ENCODE measurements at places on chromosomes 5 and 9.

DNA sequence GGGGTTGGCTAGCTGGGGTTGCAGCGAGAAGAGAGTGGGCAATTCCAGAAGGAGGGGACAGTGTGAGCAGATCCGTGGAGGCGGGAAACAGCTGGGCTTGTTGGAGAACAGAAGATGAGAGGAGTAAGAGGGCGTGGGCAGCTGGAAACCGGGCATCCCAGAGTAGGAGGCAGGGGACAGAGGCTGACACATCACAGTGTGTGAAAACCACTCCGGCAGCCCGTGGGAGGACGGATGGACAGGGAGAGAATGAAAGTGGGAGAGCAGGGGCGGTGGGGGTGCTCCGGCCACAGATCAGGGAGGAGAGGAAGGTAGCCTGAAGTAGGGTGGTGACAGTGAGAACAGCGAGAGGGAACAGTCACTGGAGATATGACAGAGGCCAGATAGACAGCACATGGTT, 8.3 kb upstream of the PSMB7 start:
- no peak for DNase-seq

DNA sequence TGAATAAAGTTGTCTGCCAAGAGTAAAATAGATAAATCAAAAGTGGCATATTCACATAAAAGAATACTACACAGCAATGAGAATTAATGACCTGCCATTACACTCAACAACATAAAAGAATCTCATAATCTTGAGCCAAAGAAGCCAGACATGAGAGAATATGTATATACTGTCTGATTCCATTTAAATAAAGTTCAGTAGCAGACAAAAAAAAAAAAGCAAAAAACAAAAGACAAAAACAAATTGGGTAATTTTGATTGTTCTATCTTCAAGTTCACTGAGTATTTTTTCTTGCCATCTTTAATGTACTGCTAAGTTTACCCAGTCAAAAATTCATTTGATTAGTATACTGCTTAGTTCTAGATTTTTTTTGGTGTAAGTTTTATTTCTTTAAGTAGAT, 87.9 kb upstream of the TRPC7 start:
- no peak for DNase-seq

DNA sequence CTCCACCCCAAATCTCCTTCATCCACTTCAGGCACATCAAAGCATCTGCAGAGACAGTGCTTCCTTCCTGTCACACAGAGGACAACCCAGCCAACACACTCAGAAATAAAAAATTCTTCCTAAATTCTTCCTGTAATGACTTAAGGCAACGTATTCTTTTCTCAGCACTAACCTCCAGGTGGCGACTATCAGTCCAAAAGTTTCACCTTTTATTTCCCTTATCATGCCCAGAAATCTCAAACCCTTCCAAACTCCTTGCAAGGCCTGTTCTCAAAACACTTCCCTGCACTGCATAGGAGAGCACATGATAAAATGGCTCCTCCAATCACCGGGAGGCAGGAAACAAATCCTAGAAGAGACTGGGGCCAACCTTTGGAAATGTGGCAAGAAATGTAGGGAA, 35.1 kb downstream of the SLIT3 start:
- no peak for DNase-seq

DNA sequence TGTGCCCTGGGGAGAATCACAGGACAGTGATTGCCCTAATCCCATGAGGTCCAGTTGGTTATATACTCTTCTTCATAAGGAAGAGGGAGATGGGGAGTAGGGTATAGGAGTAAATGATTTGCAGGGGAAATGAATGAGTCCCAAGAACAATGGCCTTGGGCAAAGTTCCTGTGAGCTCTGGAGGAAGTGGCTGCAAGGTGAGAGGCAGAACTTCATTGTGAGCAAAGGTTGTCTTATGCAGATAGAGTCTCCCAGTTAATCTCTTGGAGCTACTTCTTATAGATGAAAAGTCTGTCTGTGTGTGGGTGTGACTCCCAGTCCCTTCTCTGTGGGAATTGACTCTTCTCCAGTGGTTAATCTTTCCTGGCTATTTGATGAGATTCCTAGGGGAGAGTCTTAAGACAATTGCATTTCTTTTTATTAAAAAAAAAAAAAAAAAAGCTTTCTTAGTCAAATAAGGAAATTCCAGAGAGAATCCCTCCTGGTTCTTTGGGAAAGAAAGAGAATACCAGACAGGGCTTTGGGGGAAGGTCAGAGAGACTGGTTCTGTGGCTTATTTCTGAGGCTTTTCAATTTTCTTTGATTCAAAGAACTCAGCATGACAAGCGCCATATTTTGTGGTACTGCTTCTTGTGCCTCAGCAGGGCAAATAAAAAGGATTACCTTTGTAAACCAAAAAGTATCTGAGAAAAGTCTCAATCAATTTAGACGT, 33.6 kb upstream of the MEGF10 start:
- no peak for DNase-seq

DNA sequence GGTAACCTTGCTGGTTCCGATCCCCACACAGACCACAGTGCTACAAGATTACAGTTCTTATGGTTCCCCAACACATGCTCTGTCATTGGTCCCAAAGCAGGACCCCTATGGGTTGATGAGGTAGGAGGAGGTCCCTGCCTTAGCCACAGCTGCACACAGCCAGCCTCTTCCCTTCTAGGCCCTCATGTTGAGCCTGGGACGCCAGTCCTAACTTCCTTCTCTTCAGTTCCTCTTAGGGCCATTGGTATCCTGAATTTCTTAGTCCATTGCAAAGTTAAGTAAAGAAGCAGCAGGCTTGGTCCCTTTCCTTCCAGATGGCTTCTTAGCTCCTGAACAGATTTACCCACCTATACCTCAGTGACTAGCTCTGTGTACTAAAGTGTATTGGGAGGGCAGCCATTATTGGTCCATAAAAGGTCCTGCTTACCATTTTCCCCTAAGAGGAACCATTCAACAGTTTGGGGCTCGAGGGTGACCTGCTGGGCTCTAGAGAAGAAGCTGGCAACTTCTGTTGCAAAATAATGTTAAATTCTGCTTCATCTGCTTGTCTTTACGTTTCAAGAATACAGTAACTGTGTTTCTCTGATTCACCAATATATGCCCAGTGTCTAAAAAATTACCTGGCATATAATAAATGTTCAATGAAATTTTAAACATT, 50.2 kb downstream of the PDCD1LG2 start:
- no peak for DNase-seq

GRCh38 chr5:42642006-42642405, 114.6 kb upstream of the CCDC152 start:
- no peak for DNase-seq

DNA sequence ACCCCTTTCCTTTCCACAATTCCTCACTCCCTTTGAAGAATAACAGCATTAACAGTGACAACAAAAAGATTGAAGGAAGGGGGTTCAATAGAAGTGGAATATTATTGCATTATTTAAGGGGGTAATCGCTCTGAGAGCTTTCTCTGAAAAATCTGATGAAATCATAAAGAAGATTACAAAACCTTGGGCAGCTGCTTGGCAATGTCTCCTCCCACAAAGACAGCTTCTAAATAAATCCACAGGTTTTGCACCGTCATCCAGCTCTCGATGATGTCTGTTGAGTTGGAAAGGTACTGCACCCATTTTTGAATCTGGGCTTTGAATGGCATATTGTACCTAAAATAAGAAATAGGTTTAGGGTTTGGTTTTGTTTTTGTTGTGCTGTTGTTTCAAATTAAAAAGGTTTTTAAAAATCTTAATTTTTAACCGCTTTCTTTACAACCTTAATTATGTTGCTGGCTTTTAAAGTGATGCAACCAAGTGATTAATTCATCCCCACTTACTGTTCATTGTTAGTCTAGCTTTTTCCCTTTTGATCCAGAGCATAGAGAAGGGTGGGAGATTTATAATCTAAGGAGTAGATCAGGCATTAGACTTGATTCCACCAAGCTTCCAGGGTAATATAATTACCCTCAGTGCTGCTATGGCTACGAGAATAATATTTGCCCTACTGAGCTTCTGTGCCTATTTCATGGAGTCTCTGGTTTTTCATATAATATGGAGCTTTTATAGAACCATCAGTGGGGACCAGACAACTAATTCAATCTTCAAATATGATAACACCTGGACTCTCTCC, 85.0 kb downstream of the DNAH5 start:
- DNase-seq, result no peak
